ENCODE measurements at places on chromosomes 3 and 15.

DNA sequence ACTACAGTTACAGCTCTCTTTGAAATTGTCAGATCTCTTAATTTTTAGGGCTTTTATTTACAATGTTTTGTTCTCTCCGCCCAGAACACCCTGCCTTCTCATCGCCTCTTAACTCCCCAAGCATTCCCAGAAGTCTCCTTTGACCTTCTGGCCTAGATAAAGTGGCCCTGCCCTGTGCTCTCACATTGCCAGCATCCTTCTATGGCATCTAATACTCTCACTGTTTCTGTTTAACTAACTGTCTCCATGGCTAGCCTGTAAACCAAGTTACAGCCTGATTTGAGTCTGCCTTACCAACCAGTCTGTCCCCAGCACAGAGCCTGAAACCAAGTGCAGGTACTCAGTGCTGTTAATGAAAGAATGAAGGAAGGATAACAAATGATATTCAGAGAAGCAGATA, 19.9 kb downstream of the COL8A1 start:
- no peak for DNase-seq

GRCh38 chr3:38114875-38115644, 21.9 kb downstream of the ACAA1 start:
- DNase-seq = no peak

DNA sequence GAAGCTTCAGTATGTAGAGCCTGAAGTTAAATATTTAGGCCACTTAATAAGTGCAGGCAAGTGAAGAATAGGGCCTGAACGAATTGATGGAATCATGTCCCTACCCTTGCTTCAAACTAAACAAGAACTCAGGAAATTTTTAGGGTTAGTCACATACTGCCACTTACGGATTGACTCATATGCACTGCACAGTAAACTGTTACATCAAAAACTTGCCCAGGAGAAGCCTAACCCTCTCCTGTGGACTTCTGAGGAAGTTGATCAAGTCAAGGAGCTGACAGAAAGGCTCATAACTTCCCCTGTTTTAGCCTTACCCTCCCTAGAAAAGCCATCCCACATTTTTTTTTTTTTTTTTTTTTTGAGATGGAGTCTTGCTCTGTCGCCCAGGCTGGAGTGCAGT, 20.6 kb upstream of the KBTBD12 start:
- DNase-seq = no peak

- no peak for DNase-seq
Measured at GRCh38 chr15:87767516-87767915, 489.0 kb downstream of the NTRK3 start.

DNA sequence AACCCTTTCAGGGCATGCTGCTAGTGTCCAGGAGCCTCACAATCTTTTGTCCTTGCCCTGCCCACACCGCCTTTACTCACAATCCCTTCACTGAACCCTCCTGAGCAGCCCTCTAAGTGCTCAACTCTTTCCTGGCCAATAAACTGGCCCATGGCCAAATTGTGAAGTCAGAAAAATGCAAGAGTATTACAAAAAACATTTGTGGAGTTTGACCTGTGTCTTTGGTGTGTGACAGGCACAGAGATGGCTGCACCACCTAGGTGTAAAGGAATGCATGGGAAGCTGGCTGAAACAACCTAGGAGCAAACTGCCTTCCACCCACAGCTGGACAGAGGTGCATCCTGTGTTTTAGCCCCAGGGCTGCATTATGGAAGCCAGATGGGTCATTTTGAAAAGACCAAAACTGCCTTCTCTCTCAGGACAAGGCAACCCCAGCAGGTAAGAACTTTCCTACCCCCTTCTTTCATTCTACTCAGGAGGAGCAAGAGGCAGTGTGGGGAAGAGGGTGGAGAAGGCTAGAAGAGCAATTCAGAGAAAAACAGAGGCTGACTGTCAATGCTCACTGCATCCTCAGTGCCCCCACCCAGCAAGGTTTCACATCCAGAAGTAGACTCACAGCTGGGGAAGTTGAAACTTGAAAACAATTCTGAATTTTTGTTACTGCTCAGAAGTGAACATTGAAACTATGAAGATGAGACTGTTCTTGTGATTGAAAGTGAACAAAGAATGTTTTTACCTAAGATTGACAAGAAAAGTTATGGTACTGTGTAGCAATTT, 78.6 kb downstream of the TRIM42 start:
- DNase-seq = no peak

GRCh38 chr3:110815008-110815583, 256.5 kb upstream of the NECTIN3 start:
- no peak for DNase-seq

DNA sequence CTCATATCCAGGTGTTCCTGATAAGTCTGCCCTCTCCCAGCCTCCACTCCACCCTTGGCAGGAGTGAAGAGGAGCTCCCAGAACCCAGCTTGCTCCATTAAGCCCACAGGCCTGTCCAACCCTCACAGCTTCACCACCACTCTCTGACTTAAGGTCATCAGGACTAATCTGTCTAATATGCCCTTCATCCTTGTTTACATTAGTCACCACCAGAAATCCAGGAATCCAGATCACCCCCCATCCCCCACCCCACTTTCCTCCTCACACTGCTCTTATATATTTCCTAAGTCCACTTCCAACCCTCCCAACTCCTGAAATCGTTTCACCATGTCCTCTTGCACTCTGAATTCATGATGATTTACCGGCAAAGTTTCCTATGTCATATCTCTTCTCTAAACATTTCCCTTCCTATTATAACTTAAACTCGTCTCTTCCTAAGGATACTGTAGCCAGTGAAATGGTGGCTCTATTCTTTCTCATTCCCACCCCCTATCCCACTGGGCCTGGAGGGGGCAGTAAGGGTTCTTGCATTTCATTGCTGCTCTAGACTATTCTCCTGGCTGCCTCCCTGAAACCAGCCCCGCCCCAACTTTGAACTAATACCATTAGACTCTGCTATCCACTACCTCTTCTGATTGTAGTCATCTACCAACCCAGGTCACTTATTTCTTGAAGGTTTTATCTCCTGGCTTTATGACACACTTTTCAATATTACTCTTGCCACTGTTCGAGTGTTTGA, 43.4 kb downstream of the PPP2R3A start:
- no peak for DNase-seq

DNA sequence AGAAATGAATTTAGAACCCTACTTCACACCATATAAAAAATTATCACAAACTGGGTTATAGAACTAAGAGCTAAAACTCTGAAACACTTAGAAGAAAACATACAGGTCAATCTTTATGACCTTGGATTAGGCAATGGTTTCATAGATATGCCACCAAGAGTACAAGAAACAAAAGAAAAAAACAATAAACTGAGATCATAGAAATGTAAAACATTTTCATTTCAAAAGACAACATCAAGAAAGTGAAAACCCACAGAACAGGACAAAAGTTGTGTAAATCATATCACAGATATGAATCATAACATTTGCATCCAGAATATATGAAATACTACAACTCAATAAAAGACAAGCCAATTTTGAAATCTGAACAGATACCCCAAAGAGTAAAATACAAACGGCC, 72.4 kb downstream of the TBL1XR1 start:
- no peak for DNase-seq

DNA sequence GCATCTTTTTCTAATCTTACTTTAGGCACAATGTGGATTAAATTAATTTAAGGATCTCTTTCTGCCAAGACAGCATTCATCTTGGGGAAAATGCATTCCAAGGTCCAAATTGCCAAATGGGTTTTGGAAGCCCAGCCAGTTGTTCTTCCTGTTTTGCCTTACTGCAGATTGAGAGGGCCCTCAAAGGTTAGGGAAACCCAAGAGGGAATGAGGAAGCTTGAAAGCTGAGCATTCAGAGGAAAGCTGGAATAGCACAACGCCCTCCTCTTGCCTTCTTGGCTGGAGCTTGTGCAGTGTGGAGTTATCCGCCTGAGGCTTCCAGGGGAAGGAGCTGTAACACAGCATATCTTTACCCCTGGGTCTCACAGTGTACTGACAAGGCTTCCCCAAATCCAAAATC, 18.2 kb upstream of the SACM1L start:
- DNase-seq = no peak

GRCh38 chr3:77468626-77469020, 428.7 kb downstream of the ROBO2 start:
- DNase-seq = no peak

- no peak for DNase-seq
Measured at GRCh38 chr3:172869368-172869771, 118.8 kb downstream of the ECT2 start.

DNA sequence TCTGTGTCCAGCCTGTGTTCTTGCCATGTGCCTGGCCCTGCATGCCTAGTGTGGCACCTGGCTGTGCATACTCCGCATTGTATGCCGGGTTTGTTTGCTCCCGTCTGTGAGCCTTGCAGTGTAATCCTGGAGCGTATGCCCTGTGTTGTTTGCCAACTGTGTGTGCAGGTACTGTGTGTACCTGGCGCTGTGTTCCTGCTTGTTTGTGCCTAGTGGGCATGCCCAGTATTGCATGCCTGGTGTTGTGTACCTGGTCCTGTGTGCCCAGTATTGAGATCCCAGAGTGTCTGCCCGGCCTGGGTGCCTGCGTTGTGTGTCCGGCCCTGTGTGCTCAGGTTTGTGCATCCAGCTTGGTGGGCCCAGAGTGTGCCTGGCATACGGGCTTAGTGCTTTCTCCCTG, 54.5 kb upstream of the CHRNA7 start:
- DNase-seq = no peak

DNA sequence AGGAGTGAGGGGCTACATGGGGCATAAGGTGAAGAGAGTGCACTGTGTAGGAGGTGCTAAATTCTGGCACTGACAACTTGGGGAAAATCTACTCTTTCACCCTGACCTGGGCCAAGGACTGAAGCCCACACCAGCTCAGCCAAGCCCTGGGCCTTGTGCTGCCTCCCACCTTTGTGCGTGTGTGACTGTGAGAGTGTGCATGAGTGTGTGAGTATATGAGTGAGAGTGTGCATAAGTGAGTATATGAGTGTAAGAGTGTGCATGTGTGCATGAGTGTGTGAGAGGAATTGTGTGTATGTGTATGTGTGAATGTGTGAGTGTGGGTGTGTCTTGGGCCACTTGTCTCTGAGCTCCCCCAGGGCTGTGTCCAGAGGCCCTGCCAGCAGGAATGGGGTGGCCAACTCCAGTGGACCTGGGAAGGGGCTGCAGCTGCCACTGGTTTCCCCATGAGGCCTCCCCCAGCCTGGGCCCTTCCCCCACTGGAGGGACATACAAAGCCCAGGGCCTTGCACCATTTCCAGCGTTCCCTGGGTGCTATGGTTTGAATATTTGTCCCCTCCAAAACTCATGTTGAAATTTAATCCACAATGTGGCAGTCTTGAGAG, 15.2 kb downstream of the C3orf22 start:
- DNase-seq = no peak

DNA sequence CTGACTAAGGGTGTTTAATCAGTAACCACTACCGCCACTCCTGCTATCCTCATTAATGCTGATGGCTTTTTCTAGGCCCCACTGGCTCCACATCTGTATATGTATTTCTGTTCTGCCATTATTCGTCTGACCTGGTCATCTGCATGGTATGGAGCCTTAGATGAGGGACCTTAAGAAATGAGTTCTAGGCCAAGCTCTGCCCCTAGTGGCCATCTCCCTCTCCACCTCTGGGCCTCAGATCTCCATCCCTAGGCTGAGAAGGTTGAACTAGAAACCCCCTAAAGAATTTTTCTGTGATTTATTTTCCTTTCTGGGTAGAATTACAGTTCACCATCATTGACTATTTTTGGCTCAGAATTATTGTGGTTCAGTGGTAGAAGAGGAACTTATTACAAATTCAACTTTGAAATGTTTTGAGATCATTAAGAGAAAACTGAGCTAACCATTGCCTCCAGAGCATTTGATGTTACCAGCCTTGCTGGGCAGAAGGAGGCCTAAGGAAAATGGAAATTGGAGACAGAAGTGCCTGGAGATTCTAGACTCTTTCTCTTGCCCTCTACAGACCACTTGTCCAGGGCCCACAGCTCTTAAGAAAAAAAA, 325.2 kb upstream of the NR2E3 start:
- no peak for DNase-seq

- DNase-seq = no peak
Measured at GRCh38 chr3:192024751-192025150, 563.8 kb downstream of the PYDC2 start.

- no peak for DNase-seq
Measured at GRCh38 chr3:171295484-171296373, 164.5 kb downstream of the TNIK start.

DNA sequence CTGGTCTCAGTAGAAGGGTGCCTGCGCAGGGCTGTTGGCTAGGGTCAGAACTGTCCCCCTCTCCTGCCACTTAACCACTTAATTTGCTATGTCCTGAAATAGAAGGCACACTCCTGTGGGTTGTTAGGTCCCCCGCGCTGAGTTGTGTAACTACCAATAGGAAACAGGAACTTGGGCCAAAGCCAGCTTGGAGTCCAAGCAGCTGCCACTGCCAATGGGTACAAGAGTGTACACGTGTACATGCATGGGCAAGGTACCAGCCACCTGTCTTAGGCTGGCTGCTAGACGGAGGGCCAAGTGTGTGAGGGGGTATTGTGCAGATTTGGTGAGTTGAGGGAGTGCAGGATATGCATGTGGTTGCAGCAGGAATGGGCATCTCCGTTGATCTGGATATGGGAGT, 29.7 kb upstream of the POLG start:
- DNase-seq = no peak

DNA sequence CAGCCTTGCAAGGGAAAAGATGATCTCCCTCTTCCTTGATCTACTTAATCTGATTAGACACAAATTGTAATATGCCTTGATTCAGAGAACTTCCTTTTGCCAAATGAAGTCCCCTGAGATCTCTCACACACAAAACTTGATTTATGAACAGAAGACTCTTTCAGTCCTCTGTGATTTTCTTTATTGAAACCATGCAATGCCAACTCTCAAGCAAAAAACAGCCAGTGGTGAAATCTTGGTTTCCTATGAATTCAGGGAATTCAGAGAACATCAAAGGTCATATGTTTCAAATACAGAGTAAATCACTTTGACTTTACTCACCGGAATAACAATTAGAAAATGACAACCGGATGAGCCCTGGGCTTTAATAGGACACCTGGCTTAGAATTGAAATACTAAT, 211.7 kb downstream of the ABHD5 start:
- DNase-seq = no peak

- DNase-seq = peak; percentile 92
Measured at GRCh38 chr3:149765762-149766334, 13.6 kb upstream of the COMMD2 start.

- DNase-seq = no peak
Measured at GRCh38 chr3:52473026-52473425, 17.6 kb downstream of the NISCH start.

DNA sequence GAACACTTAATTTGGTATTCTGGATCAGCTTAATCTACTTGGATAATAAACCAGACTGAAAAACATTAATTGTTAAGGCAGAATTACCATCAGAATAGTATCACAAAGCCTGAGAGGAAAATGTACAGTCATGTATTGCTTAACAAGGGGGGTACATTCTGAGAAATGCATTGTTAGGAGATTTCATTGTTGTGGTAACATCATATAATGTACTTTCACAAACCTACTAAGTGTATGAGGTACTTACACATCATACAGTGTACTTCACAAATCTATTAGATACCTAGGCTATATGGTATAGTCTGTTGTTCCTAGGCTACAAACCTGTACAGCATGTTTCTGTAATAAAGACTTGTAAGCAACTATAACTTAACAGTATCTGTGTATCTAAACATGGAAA, 68.2 kb downstream of the NBEAL2 start:
- no peak for DNase-seq

GRCh38 chr15:75355369-75355768, 8.5 kb downstream of the NEIL1 start:
- DNase-seq = no peak

GRCh38 chr15:95760508-95760907, 570.0 kb upstream of the NR2F2 start:
- DNase-seq = no peak
